ENCODE measurements at places on chromosomes 2 and 18. TPM values are rescaled to one million over a fixed set of nuclear protein-coding genes. Genes with fewer than 3 reads are reported as not detected.

DYNAP gene
- not detected for total RNA-seq

ZNF396 gene
- 0.54 TPM for total RNA-seq

FTCDNL1 gene
- total RNA-seq: 0.18 TPM

TEKT4 gene
- not detected for total RNA-seq

PTPRN gene
- 5.2 TPM for total RNA-seq

GALNT14 gene
- not detected for total RNA-seq

CXCR4 gene
- not detected for total RNA-seq

HTR2B gene
- total RNA-seq: 0.72 TPM

Measured in IMR-90 (cell line).